SHP77 treated with DMSO at 0.1 percent for 48 hours (cell line): ENCODE measurements at places on chromosomes 1 and 21.

DNA sequence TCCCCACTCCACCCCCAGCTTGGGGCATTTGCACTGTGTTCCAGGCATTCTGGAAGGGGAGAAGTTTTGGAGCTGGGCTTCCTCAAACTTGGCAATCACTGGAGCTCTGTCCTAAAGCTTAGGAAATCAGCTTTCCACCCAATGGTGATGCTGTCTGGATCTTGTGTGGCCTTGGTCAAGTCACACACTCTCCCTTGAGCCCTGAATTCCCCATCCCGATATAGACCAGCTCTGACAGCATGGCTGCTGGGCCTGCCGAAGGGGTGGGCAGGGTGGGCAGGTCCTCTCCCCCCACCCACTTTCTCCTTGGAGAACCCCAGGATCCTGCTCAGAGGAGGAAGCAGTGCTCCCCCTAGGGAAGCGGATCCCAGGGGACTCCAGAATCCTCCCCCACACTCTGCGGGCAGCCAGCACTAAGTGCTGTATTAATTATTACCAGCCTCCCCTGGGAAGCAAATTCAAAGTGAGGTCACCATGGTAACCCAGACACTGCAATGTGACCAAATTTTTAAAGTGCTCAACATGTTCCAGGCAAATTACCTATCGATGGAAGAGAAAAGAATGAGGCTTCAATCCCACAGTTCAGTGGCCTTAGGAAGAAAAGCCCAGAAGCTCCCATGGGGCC is 21.3 kb upstream of the LDLRAP1 start:
- DNase-seq = no peak

DNA sequence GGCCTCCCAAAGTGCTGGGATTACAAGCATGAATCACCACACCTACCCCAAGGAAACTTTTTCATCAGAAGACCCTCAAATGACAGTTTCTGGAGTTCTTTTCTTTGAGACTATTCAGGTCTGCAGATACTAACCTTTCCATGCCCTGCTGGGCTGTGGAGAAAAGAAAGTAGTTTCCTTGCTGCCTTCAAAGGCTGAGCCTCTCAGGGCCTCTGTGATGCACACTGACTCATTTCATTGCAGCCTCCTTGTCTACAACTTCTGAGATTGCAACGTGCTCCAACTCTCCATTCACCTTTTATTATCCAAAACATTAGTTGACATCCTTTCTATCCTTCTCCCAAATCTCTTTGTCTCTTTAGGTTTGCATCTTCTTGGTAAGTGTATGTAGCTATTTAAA is 8.8 kb upstream of the SAMSN1 start:
- DNase-seq = no peak

- no peak for DNase-seq
These were observed 18.5 kb downstream of the DONSON start for GRCh38 chr21:33569991-33570390.

- DNase-seq = no peak
These were observed 16.7 kb downstream of the KDM4A start for GRCh38 chr1:43666608-43667007.

DNA sequence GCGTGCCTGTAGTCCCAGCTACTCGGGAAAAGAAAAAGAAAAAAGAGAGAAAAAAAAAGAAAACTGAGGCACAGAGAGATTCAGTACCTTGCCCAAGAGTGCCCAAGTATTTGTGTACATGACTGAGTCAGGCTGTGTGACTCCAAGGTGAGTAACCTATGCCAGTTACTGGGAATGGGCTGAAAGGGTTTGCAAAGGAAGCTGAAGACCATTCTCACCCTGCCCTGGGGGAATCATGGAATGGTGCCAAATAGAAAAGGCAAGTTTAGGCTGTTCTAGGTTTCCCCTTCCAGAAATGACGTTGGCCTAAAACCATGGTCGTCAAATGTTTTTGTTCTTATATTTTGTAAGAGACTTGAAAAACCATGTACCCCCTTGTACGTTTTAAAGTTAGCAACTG is 37.9 kb upstream of the LRIG2 start:
- DNase-seq = no peak

DNA sequence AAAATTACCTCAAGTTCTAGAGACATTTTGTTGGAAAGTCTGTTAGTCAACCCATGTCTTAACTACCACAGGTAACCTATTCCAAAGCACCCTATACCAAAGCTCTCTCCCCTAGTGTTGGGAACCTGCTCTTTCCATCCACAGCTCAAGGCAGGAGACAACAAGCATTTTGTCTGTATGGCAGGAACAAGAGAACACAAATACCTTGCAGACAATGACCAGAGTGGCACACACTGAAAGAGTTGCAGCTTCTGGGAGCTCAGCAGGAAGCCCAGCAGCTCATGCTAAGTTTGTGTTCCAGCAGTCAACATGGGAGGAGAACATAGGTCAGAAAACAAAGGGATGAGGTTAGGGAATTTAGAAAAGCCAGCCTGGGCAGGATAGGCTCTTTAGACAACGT is 300.8 kb downstream of the HHIPL2 start:
- DNase-seq = no peak

DNA sequence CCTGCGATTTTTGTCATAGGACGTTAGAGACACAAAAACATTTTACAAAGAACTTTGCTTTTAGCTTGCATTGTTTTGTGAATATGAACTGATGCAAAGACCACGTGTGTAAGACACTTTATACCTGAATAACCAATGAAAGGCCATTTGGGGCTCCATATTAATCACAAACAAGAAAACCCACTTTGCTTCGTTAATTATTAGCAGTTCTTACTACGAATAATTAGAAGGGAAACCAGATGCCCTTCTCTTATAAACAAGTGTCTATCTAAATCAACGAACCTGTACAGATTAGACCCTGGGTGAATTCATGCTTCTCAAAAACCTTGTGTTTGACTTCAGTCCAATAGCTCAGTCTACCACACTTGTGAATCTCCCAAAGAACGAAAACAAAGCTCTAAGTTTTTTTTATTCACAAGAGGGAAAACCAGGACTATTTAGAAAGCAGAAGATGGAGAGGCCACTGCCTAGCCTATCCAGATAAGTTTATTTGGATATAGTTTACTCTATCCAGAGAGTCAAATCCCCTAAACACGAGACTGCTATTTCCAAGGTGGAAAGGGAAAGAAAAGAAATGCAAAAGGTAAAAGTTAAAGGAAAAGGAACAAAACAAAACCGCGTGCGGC is 897 bp downstream of the CYYR1 start:
- DNase-seq = no peak

DNA sequence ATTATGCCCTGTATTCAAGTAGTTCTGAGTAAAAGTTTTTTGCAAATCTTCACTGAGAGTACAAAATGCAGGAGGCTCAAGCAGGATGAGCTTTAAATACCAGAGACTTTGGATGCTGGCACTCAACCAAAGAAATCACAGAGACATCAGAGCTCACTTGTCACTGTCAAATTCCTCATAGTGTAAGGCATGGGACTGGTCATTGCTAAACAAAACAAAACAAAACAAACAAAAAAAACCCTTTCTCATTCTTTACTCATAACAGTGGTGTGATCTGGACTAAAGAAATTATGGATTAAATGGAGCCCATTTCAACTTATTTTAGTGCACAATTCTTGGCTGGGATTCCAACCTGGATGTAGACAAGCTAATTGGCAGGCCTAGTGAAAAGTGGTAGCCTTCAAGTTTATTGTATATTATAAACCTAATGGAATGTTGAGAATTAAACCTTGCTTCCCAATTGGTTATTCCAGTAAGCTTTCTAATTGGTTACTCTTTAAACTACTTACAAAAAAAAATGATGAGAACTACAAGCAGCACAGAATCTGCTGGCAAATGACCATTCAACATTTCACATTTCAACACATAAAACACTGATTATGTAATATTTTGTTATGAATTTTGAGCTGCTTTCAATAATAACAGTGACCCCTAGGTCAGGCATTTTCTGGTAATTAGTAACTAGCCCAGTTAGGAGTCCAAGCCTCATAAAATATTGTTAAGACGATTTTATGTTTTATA is 30.6 kb upstream of the NEK7 start:
- DNase-seq = no peak

DNA sequence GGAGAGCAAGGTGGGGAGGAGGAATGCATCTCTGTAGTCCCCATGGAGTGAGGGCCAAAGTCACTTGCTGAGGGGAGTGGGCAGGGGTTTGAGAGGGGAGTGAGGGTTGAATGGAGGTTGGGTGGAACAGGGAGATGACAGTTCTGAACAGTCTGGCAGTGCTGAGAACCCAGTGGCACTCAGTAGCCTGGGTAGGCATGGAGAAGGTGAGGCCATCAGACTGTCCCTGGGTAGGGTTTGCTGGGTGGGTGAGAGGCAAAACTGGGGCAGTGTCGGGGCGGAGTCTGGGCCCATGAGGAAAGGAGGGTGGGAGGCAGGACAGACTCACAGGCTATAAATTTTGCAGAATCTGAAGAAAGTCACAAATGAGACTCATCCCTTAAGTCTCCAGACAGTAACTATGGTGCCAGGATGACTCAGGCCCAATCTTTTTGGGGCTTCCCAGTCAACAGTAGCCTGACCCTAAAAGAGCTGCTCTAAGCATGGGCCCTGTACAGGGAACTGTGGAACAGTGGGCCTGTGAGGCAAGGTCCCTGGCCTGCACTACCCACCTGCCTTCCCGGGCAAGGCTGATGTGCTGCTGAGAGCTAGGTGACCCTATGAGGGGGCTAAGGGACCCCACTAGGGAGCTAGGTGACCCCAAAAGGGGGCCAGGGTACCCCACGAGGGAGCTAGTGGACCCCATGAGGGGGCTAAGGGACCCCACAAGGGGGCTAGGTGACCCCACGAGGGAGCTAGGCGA is 51.0 kb upstream of the DMRTB1 start:
- DNase-seq = no peak

- DNase-seq = no peak
These were observed 61.2 kb downstream of the CCDC30 start for GRCh38 chr1:42524330-42524729.

DNA sequence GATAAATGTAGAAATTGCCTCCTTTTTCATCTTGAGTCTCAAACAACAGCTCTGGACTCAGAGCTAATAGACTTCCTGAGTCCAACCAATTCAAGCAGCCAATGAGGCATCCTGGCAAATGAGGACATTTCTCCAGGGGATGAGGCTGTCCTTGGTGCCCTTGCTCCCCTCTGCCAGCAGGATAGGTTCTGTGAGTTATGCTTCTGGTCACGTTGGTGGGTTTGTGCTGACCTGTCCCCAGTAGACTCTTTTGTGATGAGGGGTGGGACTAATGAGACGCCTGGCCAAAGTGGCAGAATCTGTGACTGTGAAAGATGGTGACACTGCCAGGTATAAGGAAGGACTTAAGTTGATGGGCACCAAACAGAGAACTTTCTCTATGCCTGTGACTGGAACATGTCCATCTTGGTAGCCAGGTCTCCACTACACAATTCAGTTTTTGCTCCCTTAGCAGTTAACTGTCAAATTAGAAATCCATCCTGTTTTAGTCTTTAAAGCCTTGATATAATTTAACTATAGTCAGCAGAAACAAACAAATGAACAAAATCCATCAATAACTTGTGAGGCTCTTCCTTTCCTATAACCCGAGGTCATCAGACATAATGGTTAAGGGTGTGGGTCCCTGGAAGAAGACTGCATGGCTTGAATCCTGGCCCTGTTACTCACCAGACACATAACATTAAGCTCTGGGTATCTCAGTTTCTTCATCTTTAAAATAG is 35.7 kb upstream of the THEM4 start:
- DNase-seq = no peak

GRCh38 chr1:222339376-222339947 is 208.4 kb downstream of the HHIPL2 start:
- DNase-seq = no peak

- DNase-seq = no peak
These were observed 23.5 kb downstream of the ASB17 start for GRCh38 chr1:75908717-75909152.

DNA sequence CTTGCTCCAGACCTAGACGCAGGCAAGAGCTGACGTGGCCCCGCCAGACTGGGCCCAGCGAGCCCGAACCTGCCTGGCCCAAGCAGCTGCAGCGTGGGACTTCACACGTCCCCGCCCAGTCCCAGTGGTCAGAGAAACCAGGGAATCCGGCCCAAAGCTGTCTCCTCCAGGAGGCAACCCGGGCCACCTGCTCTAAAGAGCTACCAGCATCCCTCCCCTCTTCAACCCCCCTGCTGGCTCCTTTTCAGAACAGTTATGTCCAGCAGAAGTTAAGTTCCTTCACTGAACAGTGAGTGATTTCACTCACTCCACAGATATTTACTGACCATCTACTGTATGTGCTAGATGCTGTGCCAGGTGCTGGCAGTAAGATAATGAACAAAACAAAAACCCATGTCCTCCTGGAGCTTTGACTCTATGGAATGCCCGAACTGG is 2.1 kb upstream of the EFNA1 start:
- peak; percentile 61 for DNase-seq
